ENCODE measurements at places on chromosomes 2 and 18. TPM values are rescaled to one million over a fixed set of nuclear protein-coding genes. Genes with fewer than 3 reads are reported as not detected.

DNA sequence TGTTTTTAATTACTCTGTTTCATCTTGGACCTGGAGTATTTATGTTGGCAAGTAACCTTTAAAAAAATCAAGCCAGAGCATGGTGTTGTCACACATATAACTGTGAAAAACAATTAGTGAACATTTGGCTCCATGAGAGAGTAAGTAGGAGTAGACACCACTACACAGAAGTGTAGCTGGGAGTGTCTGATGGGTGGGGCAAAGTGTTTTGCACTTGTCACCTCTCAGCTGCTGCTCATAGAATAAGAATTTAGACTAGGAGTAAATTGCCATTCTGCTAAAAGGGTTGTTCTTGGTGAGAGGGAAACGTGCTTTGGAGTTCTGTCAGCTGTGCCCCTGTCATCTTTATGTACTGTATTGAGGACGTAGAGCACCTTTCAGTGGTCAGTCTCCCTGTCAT, 114.5 kb downstream of the TTC27 start:
- no peak overlapping the region for H3K4me3 ChIP-seq
- H3K4me1 ChIP-seq: no peaks in the 10 kb centered on the region
- H3K36me3 ChIP-seq: no peaks in the 10 kb centered on the region
- H3K27ac ChIP-seq: no peak overlapping the region
- DNase-seq: no peak
- no peaks in the 10 kb centered on the region for H3K27me3 ChIP-seq

DNA sequence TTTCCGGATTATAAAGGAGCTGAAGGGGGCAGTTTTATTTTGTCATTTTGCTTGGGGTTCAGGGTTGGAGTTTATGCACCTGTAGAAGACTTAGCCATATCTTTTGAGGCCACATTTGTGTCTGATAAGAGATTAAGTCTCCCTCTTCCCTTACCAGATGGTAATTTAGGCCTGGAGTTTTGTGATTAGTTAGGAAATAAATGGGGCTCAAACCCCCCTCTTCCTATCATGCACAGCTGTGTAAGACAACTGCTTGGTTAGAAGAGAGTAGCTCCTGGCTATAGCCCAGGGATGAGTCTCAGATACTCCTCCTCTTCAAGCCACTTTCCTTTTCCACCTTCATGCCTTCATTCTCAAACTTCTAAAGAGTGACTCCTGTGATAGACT, 802 bp upstream of the SAP130 start:
- peak overlapping the region; percentile 99 for H3K27ac ChIP-seq
- no peaks in the 10 kb centered on the region for H3K4me1 ChIP-seq
- DNase-seq: no peak
- no peaks in the 10 kb centered on the region for H3K27me3 ChIP-seq

DNA sequence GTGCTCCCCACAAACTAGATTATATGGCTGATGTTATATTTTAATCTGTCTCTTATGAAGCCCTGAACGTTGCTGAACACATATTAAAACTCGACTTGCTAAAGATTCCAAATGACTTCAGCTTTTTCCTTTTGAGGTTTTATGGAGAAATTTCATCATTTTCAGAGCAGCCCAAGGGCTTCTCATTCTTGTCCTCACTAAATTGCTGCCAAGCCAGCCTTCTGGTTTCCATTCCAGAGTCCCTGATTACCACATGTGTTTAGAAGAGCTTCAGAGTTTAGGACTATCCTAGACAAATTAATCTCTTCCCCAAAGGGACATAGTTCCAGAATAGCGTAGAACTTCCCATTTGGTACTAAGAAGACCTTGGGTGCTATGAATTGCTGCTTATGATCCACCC, 77.8 kb upstream of the CCDC195 start:
- H3K36me3 ChIP-seq: no peaks in the 10 kb centered on the region
- no peak overlapping the region for H3K4me3 ChIP-seq
- H3K27me3 ChIP-seq: no peaks in the 10 kb centered on the region
- H3K4me1 ChIP-seq: no peaks in the 10 kb centered on the region

- H3K27me3 ChIP-seq: no peaks in the 10 kb centered on the region
- DNase-seq: peak; percentile 75
These were observed 58.1 kb downstream of the AGAP1 start for GRCh38 chr2:235551965-235552364.

DNA sequence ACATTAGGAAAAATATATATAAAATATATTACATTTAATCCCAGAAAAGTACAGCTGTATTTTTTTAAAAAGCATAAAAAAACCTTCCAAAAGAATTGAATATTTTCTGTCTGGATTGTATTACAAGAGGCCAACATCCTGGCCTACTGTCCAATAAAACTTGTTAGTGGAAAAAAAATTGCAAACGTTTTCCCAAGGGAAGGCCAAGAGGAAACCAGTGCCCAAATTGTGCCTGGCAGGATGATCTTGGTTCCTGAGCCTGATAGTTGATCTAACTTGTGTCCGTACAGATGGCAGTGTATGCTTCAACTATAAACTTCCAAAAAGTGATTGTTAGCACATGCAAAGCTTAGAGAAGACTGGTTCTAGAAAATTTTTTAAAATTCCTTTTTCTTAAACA, 90.6 kb upstream of the LPIN2 start:
- no peaks in the 10 kb centered on the region for H3K36me3 ChIP-seq

DNA sequence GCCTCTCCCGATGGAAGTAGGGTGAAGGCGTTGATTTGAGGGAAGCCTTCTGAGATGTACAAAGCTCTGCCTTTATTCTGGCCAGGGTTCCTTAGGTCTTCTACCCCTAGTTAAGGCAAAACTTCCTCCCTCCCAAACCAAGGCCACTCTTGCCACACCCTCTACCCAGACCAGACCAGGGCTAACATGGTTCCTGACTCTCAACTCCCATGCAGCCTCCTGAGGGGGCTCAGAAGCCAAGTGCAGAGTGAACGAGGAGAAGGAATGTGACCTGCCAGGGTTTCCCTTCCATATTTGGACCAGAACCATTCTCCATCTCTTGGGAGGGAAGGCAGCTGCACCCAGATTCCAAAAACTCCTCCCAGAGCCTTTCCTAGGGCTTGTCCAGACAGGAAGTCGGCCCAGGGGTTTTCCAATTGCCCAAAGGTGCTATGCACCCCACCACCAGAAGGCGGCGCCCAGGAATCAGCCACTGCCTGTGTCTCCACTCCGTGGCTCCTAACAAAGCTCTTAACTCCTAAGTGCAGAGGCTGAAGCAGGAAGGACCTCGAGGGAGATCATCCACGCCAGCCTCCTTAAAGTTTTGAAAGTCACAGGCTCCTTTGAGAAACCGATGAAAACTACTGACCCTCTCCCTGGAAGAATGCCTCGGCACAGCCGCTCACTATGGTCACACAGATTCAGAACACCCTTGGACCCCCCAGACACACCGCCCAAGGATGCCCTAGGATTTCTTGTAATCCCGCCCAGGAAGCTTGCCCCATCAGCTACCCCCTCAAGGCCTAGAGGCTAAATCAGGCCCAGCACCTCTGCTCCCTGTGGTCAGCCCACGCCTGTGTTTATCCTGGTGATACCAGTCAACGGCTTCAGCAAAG, 157.8 kb downstream of the SMAD2 start:
- no peak overlapping the region for H3K4me3 ChIP-seq
- H3K27me3 ChIP-seq: no peaks in the 10 kb centered on the region
- no peak for DNase-seq
- no peaks in the 10 kb centered on the region for H3K36me3 ChIP-seq
- no peak overlapping the region for H3K27ac ChIP-seq

DNA sequence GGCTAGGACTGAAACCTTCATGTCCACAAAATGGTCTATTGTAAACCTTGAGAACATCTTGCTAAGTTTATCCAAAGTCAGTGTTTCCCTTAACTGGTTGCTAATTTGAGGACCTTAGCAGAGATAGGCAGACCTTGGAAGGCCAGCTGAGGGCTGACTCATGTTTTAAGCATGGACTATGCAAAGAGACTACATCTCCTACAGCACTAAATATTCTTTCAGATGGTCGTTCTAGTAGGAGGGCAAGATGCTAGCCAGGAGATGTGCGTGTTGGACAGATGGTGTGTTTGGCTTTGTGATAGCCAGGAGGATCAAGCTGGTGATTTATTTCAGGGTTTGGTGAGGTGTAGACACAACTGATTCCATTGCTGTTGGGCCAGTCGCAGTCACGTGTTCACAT, 75.8 kb downstream of the NRP2 start:
- no peak for DNase-seq
- H3K36me3 ChIP-seq: no peaks in the 10 kb centered on the region
- no peak overlapping the region for H3K27ac ChIP-seq
- no peak overlapping the region for H3K4me3 ChIP-seq
- H3K27me3 ChIP-seq: no peaks in the 10 kb centered on the region

DNA sequence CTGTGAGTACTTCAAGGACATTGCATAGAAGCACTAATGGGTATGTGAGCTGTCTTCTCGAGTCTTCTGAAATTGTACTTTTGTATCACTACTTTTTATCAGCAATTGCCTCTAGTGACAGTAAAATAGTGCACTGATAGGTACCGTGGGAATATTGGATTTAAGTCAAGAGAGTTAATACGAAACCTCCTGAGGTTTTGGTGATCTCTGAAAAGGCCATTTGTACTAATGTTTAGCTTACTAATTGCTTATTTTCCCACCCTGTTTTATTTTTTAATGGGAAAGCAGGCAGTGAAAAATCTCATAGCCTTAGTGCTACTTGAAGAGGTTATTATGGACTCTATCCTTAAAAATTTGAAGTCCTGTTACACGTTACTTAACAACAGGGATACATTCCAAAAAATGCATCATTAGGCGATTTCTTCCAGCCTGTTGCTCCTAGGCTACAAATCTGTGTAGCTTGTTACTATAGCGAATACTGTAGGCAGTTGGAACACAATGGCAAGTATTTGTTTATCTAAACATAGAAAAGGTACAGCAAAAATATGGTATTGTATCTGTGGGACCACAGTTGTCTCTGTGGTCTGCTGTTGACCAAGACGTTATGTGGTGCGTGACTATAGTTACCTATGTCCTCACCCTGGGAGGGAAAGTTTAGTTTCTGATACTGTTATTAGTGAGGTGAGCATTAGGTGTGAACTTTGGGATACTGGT, 65.9 kb downstream of the CAB39 start:
- no peaks in the 10 kb centered on the region for H3K36me3 ChIP-seq
- no peaks in the 10 kb centered on the region for H3K27me3 ChIP-seq
- H3K4me3 ChIP-seq: no peak overlapping the region
- H3K4me1 ChIP-seq: no peaks in the 10 kb centered on the region

DNA sequence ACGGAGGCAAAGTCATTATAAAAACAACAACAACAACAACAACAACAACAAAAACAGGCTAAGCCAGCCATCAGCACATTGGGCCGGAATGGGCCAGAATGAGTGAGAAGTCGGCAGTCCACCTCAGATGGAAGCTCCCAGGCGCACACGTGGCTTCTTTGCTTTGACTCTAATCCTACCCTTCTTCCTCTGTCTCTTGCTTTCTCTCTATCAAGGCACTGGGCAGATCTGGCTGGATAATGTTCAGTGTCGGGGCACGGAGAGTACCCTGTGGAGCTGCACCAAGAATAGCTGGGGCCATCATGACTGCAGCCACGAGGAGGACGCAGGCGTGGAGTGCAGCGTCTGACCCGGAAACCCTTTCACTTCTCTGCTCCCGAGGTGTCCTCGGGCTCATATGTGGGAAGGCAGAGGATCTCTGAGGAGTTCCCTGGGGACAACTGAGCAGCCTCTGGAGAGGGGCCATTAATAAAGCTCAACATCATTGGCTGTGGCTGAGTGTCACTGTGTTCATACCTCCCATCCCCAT, 52.2 kb downstream of the MARCO start:
- H3K4me3 ChIP-seq: no peak overlapping the region
- H3K4me1 ChIP-seq: no peaks in the 10 kb centered on the region
- no peaks in the 10 kb centered on the region for H3K36me3 ChIP-seq
- DNase-seq: no peak
- H3K27ac ChIP-seq: no peak overlapping the region

DNA sequence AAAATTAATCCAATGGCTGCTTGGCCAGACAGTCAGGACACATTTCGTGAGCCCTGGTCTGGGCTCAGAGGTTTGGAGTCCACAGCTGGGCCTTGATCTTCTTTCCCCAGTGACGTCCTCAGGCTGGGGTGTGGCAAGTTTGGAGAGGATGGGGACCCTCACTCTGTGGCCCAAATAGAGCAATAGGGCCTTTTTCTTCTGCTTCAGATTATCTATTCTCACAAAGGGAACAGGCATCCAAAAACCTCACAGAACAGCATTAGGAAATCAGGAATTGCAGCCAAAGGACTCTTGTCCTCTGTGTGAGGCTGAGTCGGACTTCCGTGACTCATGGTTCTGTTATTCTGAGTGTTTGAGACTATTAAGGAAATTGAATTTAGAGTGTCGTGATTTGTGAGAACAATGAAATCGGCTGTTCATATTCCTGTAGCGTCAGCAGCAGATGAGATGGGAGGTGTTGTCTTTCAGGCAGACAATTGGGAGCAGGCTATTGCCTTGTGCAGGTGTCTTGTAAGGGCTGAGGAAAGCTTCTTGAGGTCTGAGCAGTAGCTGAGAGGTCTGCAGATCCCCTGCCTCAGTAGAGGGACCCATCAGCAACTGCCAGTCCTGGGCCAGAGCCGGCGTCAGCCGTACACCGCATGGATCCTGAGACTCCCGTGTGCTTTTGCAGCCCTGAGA, 113.8 kb downstream of the SH3RF3 start:
- H3K27me3 ChIP-seq: no peaks in the 10 kb centered on the region
- H3K27ac ChIP-seq: peak overlapping the region; percentile 52
- no peaks in the 10 kb centered on the region for H3K4me1 ChIP-seq

GRCh38 chr2:140639628-140640027, 1491.2 kb downstream of the LRP1B start:
- H3K27me3 ChIP-seq: no peaks in the 10 kb centered on the region
- H3K27ac ChIP-seq: no peak overlapping the region
- DNase-seq: no peak

GRCh38 chr2:12126318-12126717, 379.9 kb downstream of the LPIN1 start:
- no peak for DNase-seq
- no peaks in the 10 kb centered on the region for H3K27me3 ChIP-seq
- no peak overlapping the region for H3K27ac ChIP-seq
- no peak overlapping the region for H3K4me3 ChIP-seq

DNA sequence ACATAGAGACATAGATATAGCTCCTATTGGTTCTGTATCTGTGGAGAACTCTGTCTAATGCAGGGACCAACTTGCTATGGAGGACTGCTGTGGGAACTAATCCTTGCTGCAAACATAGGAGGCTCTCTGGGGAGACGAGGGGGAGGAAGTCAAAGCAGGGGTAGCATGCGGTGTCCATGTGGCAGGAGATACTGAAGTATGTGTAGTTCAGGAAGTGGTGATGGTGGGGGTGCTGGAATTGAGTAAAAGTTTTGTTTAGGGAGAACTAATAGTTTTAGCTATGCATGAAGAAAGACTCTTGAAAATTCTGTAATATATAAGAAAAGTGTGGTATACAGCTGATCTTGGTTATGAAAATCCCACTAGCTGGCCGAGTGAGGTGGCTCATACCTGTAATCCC, 62.0 kb downstream of the ANKRD44 start:
- no peak for DNase-seq
- no peaks in the 10 kb centered on the region for H3K36me3 ChIP-seq
- no peaks in the 10 kb centered on the region for H3K4me1 ChIP-seq
- no peaks in the 10 kb centered on the region for H3K27me3 ChIP-seq
- H3K4me3 ChIP-seq: no peak overlapping the region

- no peak for DNase-seq
- no peak overlapping the region for H3K4me3 ChIP-seq
- no peaks in the 10 kb centered on the region for H3K4me1 ChIP-seq
- H3K27ac ChIP-seq: no peak overlapping the region
- H3K36me3 ChIP-seq: no peaks in the 10 kb centered on the region
These were observed 281.9 kb downstream of the TRIB2 start for GRCh38 chr2:12998685-12999084.

Gene UGT1A3
- 0.64 TPM for total RNA-seq

Gene AGXT
- total RNA-seq: not detected

Gene SKA1
- 2.6 TPM for total RNA-seq

Gene NEMP2
- 4.6 TPM for total RNA-seq

Gene FIGN
- 4.3 TPM for total RNA-seq

Gene MEP1B
- not detected for total RNA-seq

Gene UGT1A10
- not detected for total RNA-seq

Gene CLIP4
- 26.1 TPM for total RNA-seq

Gene RNF144A
- 27.9 TPM for total RNA-seq

Gene ITGA6
- total RNA-seq: 71.7 TPM

Gene ANKRD62
- total RNA-seq: not detected

All from prostate gland (tissue), 2 donors.